Activated CD4-positive, alpha-beta T cell treated with anti-CD3 and anti-CD28 coated beads for 4 hours (primary cell): ENCODE measurements at places on chromosomes 5 and 9.

DNA sequence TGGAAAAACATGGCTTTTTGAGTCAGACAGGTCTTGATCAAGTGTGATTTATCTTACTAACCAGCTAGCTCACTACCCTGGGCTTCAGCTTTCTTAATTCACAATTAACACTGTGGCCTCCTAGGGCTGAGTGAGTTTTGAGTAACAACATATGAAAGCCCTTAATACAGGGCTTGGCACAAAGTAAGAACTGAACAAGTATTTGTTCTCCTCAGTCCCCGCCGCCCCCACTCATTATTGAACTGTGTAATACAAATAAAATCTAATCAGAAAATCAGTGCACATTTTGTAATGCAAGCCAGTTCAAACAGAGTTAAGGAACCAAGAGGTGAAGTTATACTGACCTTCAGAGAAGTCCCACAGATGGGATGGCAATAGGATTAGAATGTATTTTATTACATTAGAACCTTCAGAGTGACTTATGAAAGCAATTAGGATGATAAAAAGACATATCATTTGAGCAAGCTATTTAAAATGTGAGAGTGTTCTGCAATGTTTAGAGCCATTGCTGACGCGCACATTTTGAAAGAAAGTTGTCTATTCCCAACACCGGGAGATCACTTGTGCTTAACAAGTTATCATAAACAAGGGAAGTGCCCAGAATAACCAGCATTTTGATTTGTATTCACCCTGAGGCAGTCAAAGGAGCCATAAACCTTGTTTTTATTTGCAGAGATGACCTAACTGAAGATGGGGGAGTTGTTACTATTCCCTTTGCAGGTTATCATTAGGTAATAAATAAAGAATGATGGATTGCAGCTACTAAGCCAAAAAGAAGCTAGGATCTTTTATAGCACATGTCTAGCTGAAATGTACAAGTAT, 19.4 kb downstream of the ADAMTS16 start:
- no peak for DNase-seq

- DNase-seq = no peak
Measured at GRCh38 chr9:117377046-117377445, 37.8 kb downstream of the ASTN2 start.

GRCh38 chr9:22742401-22742800, 295.8 kb downstream of the DMRTA1 start:
- no peak for DNase-seq

DNA sequence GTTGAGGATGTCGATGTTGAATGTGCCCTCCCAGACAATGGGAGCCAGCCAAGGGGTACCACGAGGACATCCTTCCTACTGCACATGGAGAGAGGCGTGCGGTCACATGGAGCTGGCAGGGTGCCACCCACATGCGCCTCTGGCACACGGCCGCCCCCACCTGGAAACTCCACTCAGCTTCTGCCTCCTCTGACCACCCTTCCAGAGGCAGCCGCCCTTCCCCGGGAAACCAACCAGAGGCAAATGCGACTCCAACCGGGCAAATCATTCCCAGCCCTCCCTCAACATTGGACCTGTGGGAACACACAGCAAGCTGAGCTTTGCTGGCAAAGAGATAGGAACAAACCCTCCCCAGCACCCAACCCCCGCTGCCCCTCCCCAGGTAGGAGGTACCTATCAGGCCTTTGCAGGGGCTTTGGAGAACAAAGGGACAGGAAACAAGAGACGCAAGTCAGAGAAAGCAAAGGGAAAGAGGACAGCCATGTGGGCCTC, 17.5 kb downstream of the ABO start:
- no peak for DNase-seq

DNA sequence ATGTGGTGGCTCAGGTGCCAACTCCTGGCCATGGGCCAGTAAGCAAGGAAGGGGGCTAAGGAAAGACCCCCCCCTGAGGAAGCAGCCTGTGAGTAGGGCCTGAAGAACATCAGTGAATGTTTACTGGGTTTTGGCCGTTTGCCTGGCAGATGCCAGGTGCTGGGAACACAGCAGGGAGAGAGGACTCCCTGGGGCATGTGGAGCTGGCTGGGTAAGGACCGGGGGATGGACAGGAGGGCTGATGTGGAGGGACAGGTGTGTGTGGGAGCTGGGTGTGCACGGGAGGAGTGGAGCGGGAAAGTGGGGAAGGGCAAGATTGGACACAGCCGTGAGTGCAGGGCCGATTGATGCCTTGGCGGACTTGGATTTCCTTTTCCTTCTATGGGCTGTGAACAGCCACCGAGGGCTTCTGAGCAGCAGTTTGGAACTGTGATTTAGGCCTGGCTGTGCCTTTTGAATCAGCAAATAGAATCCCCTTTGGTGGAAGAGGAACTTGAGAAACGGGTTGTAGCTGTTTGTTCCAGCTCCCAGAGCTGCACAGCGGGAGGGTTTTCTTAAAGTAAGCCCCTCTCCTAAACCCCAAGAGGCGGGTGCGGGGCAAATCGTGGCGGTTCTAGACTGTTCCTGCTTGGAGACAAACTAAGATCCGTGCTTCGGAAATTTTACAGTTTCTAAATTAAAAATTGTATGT, 3.1 kb downstream of the HMCN2 start:
- no peak for DNase-seq

GRCh38 chr9:136889858-136890257, 3.5 kb downstream of the TRAF2 start:
- DNase-seq = no peak

GRCh38 chr9:14846871-14847311, 63.3 kb downstream of the FREM1 start:
- peak; percentile 32 for DNase-seq

DNA sequence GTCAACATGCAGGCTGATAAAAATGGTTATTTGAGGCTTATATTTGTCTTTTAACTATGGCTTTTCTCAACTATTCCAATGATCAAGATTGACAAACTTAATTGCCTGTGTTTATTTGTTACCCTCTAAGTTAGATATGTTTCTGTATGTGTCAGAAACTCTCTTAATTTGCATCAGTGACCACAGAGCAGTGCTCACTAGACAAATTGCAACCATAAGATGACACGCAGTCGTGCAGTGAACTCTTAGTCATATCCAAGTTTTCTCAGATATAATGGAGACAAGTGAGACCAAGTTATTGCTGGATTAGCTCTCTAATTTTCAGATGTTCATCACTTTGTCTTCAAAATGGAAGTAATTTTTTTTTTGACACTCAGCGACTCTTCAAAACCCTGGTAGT, 342.2 kb upstream of the RFX3 start:
- no peak for DNase-seq

GRCh38 chr9:93576258-93577077, at the start of gene PHF2:
Gene PHF2, plus strand, starts transcription at chr9:93576584. Its CDS starts 190 bp downstream, at chr9:93576774.
- peak; percentile 21 for DNase-seq

DNA sequence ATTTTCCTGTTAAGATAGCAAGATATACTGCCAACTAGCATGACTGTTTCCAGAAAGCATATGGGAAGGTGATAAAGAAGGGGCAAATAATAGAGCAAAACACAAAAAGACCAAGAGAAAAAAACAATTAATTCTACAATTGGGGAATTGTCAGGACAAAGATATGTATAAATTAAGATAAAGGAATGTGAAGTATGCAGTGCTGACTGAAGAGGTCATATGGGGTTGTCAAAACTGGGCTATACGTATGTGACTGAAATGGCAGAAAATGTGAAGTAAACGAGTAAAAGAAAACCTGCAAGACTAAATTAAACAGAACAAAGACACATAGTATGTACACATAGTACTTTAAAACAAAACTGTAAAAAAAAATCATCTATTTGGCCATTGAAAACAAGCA, 222.3 kb downstream of the ARL15 start:
- DNase-seq = no peak

GRCh38 chr9:77865385-77866047, 166.1 kb downstream of the GNAQ start:
- DNase-seq = no peak

DNA sequence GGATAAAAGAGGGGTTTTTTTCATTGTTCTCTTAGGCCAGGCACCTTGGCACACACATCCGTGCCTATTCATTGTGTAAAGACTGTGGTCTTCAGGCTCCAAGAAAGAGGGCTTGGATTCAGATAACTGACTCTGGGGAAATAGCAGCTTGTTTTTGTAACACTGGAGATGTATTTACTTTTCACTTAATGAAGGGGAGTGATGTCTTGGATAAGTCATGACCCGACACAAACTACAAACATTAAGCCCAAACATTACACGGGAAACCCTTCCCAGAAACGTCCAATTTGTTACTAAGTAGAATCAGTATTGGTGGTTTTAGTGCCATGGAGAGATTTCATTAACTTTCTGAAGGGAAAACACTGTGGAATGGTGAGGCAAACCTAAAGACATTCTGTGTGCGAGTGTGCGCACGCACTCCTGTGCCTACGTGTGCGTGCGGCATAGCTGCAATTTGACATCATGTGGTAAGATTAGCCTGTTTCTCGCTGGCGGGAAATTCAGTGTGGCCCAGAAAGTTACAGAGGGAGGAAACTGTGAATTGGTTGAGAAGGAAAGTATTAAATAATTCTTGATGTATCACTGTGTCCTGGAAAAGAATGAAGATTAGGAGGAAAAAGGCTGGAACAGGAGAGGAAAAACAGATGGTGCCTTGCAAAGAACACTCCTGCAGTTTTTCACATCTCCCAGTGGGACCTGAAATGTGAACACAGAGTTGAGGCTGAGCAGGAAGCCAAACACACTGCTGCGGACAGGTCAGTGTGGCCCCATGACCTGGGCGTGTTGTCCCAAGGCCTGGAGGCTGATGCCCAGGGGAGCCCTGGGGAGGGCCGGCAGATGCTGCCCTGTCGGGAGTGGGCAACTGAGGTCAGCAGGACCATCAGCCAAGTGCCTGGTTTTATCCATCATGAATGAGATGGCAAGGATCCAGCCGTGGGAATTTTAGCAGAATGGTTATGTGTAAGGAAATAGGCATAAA, 108.5 kb downstream of the GAS1 start:
- DNase-seq = no peak

- DNase-seq = no peak
Measured at GRCh38 chr5:150489360-150490295, 18.3 kb upstream of the NDST1 start.

- no peak for DNase-seq
Measured at GRCh38 chr5:173688703-173689102, 72.3 kb upstream of the BOD1 start.

DNA sequence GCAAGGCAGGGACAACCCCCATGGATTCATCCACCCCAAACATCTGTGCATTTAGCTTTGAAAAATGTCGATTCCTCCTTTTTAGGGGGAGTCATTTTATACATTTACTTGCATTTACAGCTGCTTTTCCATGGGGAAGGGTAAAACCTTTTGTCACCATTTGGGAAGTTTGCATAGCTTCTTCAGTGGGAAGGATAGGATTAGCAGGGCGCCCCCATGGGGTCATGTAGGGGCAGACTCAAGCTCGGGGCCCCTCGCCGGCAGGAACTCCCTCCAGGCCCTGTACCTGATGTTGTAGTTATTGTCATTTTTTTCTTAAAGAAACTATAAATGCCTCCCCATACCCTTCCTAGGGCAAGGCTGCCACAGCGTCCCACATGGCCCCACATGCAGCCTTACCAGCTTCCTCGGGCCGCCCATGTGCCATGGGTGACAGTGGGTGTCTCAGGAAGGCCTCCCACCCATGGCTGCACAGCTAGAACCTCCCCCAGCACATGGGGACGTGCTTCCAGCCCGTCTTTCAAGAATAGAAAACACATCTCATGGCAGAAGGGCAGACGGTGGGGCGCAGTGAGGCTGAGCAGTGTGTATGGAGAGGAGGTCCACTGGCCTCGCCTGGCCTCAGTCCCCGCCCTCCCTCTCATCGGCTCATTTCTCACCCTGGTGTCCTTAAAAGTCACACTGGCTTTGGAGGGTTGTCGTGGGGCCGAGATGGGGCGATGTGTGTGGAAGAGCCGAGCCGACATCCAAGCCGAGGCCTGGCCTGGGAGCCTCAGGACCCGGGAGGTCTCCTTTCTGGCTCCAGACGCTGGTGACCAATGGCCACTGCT, 76.1 kb upstream of the OTULINL start:
- DNase-seq = no peak

- DNase-seq = no peak
Measured at GRCh38 chr5:96248131-96248530, 184.9 kb downstream of the PCSK1 start.

GRCh38 chr9:69476016-69476415, 151.0 kb downstream of the ENTREP1 start:
- no peak for DNase-seq

DNA sequence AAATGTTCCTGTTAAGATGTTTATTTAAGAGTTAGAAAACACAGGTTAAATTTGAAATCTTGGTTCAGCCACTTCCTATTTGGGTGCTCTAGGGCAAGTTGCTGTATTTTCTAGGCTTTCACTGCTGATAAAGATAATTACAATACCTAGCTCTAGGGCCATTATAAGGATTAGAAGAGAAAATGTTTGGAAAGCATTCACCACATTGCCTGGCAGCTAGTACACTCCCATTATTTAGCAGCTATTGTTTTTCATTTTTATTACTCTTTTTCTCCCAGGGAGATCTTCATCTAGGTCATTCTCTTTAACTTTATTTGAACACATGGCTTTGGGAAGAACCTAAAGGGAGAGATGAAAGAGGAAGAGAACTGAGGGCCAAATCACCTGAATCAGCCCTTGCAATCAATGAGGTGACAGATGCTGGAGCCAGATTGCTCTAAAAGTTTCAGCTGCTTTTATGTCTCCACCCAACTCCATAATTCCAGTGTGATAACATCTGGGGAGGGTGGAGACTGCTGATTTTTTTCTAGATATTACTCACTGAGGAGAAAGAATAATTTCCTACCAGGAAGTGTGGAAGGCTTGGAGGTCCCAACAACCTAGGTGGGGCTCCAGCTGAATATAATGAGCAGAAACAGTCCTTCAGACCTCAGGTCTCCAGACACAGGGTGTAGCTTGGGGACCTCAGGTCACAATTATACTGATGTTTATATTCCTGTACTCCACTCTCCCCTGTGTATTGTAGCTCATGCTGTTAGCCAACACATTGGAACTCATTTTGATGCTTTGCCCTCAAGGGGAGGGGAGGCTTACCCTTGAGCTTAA, 640.0 kb downstream of the RAB3C start:
- no peak for DNase-seq

DNA sequence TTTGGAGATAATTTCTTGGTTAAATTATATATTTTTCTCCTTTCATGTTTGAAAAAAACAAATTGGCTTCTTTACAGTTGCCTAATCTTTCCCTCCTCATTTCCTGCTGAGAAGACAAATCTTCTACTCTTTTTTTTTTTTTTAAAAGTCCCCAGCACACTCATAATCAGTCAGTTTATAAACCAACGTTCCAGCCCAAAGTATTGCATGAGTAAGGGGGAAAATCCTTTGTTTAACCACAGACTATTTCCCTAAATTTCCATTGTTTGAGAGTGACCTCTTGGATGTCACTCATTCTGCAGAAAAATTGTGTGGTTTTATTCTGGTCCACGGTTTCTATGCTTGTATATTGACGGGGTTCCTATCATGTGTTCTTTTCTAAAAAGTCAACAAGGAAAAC, 55.1 kb upstream of the TLR4 start:
- no peak for DNase-seq

DNA sequence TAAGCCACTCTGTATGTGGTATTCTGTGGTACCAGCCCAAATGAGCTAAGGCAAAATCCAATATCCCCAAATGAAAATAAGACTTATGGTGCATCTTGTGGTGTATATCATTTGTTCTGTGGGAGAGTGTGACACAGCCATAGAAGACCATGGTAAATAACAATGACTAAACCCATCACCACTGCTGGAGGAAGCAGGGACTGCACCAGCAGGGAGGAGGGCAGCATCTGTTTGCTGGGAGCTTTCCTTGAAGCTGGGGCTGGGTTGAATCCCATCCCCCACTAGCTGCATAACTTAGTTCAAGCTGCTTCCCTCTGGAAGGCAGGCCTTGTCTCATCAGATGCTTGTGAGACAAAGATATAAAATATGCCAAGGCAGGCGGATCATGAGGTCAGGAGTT, 14.2 kb downstream of the GADD45G start:
- DNase-seq = no peak
